Activated naive CD4-positive, alpha-beta T cell treated with anti-CD3 and anti-CD28 coated beads for 36 hours (primary cell): ENCODE measurements at places on chromosomes 5 and 9.

DNA sequence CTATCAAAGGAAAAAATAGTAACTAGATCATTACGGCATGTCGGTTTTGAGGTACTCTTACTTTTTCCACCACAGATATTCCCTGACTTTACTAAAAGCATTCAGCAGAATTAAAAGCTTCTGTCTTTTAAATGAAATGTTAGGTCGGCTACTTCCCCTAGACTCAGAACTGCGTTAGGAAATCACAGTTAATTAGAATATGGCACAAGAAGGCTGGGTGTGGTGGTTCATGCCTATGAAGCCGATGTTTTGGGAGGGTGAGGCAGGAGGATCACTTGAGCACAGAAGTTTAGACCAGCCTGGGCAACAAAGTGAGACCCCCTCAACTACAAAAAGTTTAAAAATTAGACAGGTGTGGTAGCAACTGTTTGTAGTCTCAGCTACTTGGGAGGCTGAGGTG lies 24.4 kb downstream of the CEMIP2 start:
- peaks cover 36% of the 10 kb centered on the region for H3K36me3 ChIP-seq
- no peaks in the 10 kb centered on the region for H3K27me3 ChIP-seq
- no peak overlapping the region for H3K4me3 ChIP-seq
- DNase-seq: no peak
- H3K4me1 ChIP-seq: peaks cover 21% of the 10 kb centered on the region

- peaks cover 10% of the 10 kb centered on the region for H3K4me1 ChIP-seq
- no peak overlapping the region for H3K27ac ChIP-seq
- H3K27me3 ChIP-seq: peaks cover 44% of the 10 kb centered on the region
Observed at GRCh38 chr5:35056686-35057085, 8.9 kb upstream of the AGXT2 start.

DNA sequence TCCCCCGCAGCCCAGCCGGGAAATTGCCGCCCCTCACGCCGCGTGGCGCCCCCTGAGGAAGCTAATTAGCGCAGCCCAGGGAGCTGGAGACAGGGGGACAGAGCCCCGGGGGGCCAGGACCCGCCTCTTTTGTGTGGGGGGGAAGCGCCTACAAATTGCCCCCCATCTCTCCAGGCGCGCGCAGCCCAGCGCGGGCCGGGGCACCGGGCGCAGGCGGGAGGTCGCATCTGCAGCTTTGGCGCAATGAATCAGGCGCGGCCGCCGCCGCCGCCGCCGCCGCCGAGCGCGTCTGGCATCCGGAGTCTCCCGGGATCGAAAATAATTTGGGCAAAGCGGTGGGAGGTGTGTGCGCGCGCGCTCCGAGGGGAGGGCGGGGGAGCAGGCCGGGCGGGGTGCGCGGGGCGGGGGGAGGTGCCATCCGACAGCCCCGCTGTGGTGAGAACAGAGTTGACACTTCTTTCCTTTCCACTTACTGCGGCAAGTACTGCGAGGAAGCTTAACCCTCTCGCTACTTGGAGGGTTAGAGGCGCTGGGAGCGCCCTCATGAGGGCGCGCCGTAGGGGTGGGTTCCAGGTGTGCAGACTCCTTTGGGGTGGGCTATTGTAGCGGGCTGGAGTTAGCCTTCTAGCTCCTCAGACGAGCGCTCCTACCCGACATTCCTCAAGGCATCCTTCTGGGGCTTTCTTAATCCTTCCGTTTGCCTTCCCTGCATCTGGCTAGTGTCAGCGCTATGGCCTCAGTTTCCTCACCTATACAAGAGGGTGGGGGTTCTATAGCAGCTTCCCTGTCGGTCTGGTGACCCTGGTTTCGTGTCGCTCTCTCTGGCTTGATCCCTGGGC lies 63.1 kb downstream of the CXXC5 start:
- H3K36me3 ChIP-seq: no peaks in the 10 kb centered on the region
- H3K4me3 ChIP-seq: peak overlapping the region; percentile 62
- DNase-seq: peak; percentile 66
- H3K4me1 ChIP-seq: peaks cover 10% of the 10 kb centered on the region
- H3K27me3 ChIP-seq: peaks cover 2% of the 10 kb centered on the region

- DNase-seq: no peak
- no peak overlapping the region for H3K4me3 ChIP-seq
- H3K27ac ChIP-seq: no peak overlapping the region
- H3K4me1 ChIP-seq: no peaks in the 10 kb centered on the region
Observed at GRCh38 chr5:127925916-127926315, 157.7 kb upstream of the SLC12A2 start.

GRCh38 chr5:174376056-174376455 lies 330.6 kb downstream of the NSG2 start:
- H3K4me3 ChIP-seq: no peak overlapping the region
- no peaks in the 10 kb centered on the region for H3K36me3 ChIP-seq
- H3K27ac ChIP-seq: no peak overlapping the region
- no peak for DNase-seq

- no peaks in the 10 kb centered on the region for H3K36me3 ChIP-seq
- no peaks in the 10 kb centered on the region for H3K4me1 ChIP-seq
- DNase-seq: no peak
- no peak overlapping the region for H3K4me3 ChIP-seq
- H3K27me3 ChIP-seq: no peaks in the 10 kb centered on the region
Observed at GRCh38 chr5:147336876-147337275, 102.0 kb downstream of the STK32A start.

DNA sequence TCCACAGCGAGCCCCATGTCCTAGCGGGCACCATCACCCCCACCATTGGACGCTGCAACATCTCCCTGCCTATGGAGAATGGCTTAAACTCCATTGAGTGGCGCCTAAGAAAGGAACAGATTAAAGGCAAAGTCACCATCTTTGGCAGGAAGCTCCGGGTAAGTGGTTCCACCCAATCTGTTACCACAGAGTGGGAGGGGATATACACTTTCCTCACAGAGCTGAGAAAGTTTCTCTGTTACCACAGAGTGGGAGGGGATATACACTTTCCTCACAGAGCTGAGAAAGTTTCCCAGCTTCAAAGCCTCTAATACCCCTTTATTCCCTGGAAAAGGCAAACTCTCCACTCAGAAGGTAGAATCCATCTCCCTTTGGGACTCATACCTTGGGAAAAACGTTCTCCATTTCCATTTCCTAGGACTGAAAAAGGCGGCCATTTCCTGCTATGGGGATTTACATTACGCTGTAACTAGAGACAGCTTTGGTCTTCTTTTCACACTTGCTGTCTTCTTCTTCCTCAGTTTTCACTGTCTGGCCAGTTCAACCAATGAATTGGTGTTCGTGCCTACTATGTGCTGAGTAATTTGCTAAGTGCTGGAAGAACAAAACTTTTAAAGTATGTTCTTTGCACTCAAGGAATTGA lies 63.4 kb upstream of the WWC1 start:
- peak overlapping the region; percentile 87 for H3K27ac ChIP-seq
- peaks cover 17% of the 10 kb centered on the region for H3K4me1 ChIP-seq
- no peaks in the 10 kb centered on the region for H3K36me3 ChIP-seq
- DNase-seq: peak; percentile 59

DNA sequence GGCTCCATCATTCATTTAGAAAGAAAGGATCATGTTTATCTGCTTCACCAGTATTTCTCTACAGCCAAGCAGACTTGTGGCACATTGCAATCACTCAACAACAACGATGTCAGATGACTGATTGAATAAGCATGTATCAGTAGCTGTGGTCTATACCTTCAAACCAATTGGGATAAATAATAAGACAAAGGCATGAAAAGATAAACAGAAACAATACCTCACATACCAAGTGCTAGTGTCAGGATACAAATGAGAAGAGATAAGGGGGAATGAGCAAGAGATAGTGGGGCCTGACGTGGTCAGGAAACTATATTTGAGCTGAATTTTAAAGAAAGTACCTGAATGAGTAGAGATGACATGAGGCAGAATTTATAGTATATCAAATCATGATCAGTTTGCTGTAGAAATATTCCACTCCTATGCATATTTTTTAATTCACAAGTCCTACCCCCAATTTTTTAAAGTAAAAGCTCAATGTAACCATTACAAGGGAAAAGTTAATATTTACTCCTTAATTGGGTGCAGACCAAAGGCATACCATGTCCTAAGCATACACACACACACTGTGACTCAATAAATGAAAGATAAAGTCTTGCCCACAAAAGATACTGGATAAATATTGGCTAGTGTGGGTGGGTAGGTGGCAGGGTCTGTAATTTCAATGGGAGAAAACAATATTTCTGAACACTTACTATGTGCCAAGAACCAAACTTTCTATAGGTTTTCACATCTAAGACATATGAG lies 284.5 kb downstream of the SPOCK1 start:
- H3K4me1 ChIP-seq: no peaks in the 10 kb centered on the region
- DNase-seq: no peak
- H3K4me3 ChIP-seq: no peak overlapping the region
- peaks cover 3% of the 10 kb centered on the region for H3K27me3 ChIP-seq

DNA sequence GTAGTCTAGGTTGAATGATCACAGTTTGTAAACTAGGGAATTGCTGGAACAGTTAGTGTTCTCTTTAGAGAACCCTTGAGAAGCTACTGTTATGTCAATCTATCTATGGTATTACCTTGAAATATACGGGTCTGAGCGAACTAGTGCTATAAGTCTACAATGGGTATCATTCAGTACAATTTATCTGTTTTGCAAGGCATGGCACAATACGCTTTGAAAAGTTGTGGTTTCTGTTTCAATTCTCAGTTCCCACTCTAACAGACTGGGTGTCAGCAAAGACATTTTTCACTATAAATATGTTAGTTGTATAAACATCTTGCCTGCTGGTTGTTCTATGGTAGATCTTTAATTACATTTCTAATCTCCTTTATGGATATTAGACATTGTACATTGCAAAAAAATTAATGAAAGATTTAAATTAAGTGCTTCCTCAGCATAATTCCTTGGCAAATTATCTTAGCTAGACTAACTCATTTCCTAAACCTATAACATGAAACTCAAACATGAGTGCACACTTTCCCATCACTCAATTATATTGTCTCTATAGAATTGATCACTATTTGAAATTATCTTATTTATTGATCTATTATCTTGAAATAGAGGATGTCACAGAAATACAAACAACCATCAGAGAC lies 24.9 kb upstream of the SLCO6A1 start:
- H3K4me3 ChIP-seq: no peak overlapping the region
- no peaks in the 10 kb centered on the region for H3K27me3 ChIP-seq
- no peak overlapping the region for H3K27ac ChIP-seq
- DNase-seq: no peak

DNA sequence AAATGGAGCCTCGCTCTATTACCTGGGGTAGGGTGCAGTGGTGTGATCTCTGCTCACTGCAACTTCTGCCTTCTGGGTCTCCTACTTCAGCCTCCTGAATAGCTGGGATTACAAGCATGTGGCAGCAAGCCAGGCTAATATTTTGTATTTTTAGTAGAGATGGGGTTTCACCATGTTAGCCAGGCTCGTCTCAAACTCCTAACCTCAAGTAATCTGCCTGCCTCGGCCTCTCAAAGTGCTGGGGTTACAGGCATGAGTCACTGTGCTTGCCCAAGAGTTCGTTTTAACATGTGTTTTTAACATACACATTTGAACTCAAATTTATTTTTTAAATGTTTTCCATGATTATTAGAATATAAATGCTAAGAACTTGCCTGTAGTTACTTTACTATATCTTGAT lies 34.2 kb downstream of the MARCHF6 start:
- H3K36me3 ChIP-seq: peaks cover 29% of the 10 kb centered on the region
- peaks cover 2% of the 10 kb centered on the region for H3K4me1 ChIP-seq
- no peak overlapping the region for H3K27ac ChIP-seq
- no peak overlapping the region for H3K4me3 ChIP-seq
- H3K27me3 ChIP-seq: no peaks in the 10 kb centered on the region

DNA sequence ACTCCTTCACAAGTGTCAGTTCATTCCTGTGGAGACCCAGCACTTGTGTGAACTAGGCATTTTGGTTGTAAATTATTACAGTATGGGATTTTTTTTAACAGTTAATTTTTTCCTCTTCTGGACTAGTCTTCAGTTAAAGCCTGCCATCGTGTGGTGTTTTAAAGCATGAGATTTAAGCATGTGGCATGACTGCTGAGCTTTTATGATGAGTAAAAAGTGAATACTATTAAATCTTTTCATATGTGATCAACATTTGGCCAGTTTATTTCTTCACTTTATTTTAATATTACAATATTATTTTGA lies 25.0 kb downstream of the LMNB1 start:
- H3K4me1 ChIP-seq: peaks cover 51% of the 10 kb centered on the region
- H3K36me3 ChIP-seq: peaks cover 33% of the 10 kb centered on the region
- no peak overlapping the region for H3K4me3 ChIP-seq
- H3K27me3 ChIP-seq: no peaks in the 10 kb centered on the region
- H3K27ac ChIP-seq: no peak overlapping the region

DNA sequence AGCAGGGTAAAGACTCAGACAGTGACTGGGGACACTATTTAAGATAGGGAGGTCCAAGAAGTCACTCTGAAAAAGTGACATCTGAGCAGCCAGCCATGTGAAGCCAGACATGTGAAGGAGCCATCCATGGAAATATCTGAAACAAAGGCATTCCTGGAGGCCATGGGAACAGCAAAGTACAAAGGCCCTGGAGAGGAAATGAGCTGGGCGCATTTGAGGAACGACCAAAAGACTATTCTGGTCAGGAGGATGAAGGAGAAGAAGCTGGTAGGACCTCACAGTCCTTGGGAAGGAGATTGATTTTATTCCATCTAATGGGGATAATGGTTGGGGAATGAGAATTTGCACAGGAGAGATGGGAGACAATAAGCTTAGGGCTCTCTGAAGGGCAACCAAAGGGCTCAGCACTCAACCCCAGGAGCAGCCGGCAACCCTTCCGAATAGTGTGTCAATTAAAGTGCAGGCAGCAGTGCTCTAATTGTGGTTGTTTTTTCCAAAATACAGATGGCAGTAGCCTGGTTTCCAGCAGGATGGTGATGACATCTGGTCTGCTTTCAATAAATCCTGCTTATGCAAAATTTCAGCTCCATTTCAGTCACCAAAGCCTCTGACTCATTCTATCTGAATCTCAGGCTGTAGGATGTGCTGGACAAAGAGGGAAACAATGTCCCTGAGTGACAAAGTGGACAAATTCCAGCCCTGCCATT lies 26.7 kb downstream of the FOXI1 start:
- H3K36me3 ChIP-seq: no peaks in the 10 kb centered on the region
- DNase-seq: no peak
- no peaks in the 10 kb centered on the region for H3K4me1 ChIP-seq
- peaks cover 4% of the 10 kb centered on the region for H3K27me3 ChIP-seq
- no peak overlapping the region for H3K4me3 ChIP-seq

- no peaks in the 10 kb centered on the region for H3K4me1 ChIP-seq
- no peaks in the 10 kb centered on the region for H3K36me3 ChIP-seq
- H3K27ac ChIP-seq: no peak overlapping the region
Observed at GRCh38 chr5:33794550-33795181, 97.1 kb downstream of the ADAMTS12 start.

DNA sequence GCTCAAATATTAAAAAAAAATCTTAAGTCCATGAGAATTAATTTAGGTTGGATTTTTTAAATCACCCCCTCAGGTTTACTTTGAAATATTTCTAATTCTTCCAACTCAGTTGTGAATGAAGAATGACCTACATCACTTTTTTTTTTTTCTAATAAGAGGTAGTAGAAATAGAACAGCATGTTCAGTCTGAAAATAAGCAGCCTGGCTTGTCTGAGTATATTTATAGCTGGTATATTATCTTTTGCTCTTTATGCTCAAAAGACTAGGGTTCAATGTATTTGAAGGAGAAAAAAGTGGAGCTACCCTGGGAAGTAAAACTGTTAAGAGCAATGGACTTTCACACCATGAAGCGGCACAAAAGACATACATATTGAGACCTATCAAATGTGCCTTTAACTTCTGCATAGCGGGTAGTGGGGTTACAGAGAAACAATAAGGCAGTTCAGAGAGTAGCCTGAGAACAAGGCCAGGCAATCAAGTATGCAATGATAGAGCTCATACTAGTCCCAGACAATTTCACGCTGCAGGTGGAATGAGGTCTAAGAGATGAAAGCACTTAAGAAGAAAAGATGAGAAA lies 175.4 kb upstream of the CDH12 start:
- H3K4me3 ChIP-seq: no peak overlapping the region
- no peaks in the 10 kb centered on the region for H3K27me3 ChIP-seq
- no peak for DNase-seq
- H3K36me3 ChIP-seq: no peaks in the 10 kb centered on the region
